ENCODE measurements at places on chromosomes 7 and 10.

DNA sequence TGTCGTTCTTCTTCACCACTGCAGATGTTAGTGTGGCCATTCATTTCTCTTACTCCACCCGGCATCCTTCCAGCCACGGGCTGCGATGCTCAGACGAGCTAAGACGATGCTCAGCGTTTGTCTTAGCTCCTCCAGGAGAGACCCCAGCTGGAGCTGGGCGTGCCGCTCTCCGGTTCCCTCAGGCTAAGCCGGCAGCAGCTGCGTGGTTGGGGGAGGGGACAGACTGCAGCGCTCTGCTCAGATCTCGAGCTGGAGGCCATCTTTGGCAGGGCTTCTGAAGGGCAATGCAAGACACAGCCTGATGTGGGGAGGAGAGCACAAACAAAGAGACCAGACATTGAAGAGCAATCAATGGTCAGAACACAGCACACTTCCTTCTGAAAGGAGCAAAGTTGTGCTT lies 4.8 kb downstream of the INA start:
- DNase-seq = peak; percentile 80

GRCh38 chr10:111081595-111081994 lies 4.8 kb downstream of the ADRA2A start:
- no peak for DNase-seq

DNA sequence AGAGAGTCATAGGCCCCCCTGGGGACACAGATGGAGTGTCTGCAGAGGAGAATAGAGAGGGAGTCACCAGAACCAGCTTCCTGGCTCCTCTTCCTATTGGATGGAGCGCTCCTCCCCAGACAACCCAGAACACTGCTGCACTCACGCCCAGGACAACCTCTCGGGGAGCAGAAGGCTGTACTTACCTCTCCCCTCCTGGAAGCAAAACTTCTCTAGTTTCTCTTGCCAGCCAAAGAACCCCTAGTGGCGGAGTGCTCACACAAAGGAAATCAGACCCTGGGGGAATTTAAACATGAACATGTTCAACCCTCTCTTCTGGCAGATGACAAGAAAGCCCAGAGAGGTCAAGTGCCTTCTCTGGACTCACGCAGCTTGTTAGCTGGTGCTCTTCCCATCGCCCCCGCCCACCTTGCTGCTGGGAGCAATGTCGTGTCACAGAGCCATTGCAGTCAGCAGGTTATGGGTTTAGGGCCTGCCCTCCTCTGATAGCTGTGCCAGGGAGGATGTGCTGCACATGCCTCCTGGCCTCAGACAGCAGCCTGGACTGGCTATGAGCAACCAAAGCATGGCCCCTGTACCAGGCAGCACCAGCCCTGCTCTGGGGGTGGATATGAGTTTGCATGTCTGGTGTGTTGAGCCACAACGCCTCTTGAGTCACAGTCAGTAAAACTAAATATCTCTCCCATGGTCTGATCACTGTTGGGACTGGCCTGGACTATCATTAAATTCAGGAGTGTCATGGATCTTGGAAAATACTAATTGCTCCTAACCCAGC lies 84.4 kb downstream of the SLIT1 start:
- DNase-seq = no peak

- no peak for DNase-seq
Observed at GRCh38 chr7:65978891-65979582, 3.0 kb downstream of the GUSB start.

DNA sequence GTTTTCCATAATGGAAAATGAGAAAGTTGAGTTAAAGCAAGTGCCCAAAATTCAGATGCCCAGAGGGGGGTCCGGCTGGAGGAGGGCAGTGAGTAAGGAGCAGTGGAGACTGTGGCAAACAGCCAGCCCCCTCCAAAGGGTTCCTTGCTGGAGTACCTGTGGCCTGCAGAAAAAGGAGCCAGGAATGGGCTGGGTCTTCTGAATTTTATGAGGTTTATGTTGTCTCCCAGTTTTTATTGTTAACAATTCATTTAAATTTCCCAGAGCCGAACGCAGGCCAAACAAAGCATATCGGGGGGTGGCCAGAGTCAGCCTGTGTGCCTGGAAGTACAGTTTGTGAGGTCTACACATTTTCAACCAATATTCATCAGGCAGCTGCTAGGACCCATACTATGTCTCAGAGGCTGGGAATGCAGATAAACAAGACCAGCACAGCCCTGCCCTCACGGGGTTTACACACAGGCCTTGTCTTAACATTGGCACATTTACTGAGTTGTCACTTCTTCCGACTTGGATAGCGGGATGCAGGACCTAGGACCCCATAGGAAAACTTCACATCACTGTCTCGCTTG lies 12.9 kb upstream of the CSGALNACT2 start:
- no peak for DNase-seq

DNA sequence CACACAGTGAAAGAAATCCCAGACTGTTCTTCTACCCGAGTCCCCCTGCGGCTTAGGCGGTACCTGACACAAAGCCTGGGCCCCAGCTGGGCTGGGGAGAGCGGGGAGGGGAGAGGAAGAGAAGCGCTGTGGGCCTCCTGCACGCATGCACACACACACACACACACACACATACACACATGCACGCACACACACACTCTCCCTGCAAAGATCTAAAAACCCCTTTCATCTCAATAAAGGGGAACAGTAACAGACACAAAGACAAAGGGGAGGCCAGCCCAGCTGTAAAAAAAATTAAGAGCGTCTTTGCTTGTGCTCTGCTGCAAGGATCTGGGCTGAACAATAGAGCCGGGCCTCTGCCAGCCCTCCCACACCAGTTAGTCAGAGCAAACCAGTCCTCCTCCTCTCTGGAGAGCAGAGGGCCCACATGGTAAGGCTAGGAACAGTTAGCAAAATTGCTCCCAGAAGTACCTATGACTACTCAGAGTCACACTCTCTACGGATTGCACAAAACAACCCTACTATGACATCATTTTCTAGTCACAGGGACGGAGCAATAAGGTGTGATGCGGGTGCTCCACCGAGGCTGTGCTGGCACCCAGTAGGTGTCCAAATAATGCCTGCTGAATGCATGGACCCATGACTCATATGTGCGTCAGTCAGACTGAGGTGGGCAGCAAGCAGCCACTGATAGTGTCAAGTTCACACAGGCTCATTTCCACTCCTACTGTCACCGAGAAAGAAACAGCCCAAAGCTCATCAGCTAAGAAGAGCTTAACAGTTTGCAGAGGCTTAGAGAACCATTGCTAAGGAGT lies 9.2 kb downstream of the ITPRIP start:
- peak; percentile 1 for DNase-seq

DNA sequence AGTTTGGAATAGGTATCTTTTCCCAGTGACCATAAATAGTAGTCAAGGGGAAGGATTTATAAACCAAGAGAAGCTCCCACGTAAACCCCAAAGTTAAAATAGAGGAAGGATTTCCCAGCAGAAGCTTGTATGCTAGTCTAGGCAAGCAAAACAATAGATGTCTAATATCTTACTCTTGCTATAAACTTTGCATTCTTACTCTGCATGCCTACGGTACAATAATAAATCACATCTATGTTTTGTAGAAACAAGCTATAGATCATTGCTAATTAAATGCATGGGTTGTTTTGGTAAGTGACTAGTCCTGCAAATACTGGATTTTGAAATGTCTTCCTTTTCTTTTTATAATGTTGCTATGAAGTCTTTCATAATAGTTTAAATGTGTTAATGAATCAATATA lies 585.5 kb downstream of the INHBA start:
- DNase-seq = no peak

GRCh38 chr10:25026463-25026862 lies 10.1 kb downstream of the THNSL1 start:
- DNase-seq = no peak

DNA sequence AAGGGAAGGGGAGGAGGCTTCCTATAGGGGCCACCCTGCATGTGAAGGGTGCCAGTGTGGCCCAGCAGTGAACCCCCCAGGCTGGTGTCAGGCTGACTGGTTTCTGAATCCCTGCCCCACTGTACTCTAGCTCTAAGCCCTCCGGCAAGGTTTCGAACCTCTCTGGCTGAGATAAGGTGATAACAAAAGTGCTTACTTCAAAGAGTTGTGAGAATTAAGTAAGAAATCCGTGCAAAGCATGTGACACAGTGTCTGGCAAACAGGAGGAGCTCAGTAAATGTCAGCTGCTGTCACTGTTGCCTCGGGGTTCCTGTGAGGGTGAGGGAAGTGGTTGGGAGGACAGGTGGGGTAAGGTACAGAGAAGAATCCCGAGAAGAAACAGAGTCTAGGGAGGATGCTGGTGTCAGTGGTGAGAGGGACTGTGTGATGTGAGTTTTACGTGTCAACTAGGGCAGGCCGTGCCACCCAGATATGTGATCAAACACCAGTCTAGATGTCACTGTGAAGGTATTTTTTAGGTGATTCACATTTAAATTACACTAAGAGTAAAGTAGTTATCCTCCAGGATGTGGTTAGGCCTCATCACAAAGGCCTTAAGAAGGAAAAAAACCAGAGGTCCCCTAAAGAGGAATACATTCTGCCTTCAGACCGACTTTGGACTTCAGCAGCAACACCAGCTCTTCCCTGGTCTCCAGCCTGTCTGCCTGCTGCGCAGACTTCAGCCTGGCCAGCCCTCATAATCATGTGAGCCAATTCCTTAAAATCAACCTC lies 64.4 kb downstream of the BPGM start:
- DNase-seq = no peak

GRCh38 chr7:39527296-39527695 lies 38.9 kb upstream of the YAE1 start:
- DNase-seq = no peak

DNA sequence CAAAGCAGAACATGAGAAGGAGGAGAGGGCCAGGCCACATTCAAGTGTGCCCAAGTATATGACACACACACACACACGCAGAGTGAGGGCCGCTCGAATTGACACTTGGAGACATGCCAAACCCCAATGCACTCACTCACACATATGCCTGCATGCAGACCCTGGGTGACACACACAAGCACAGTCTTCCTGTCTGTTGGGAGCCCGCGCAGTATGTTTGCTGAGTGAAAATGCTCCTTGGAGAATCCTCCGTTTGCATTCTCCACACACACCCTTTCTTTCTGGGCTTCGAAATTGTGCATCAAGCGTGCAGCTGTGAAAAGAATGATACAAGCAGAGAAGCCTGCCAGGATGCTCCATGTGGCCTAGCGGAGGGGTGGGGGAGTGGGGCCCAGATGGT lies 120.9 kb downstream of the PLXNA4 start:
- DNase-seq = no peak

GRCh38 chr10:77036993-77037734 lies 600.4 kb downstream of the KCNMA1 start:
- no peak for DNase-seq

DNA sequence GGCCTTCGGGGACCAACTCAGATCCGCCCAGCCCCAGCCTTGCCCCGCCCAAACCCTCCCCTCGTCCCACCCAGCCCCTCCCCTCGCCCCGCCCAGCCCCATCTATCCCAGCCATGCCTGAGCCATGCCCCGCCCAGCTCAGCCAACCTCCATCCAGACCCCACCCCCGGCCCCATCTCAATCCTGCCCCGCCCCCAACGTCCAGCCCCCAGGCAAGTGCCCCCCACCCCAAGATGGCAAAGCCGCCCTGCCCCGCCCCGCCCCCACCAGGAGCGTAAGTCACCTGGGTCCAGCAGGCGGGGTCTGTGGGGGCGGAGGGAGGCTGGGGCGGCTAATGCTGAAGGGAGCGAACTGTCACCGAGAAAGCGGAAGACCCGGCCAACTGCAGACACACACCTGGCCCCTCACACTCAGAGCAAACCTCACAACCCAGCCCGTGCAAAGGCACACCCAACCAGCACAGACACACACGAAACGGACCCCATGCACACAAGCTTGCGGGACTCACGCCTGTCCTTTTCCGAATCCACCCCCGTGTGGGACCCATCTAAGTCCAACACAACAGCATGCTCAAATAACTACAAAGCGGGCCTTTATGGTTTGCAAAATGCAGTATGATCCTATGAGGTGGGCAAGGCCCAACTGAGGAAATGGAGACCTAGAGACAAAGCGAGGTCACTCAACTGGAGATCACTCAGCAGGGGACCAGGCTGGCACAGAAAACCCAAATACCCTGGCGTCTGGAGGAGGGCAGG lies 11.5 kb upstream of the OGA start:
- DNase-seq = peak; percentile 37

DNA sequence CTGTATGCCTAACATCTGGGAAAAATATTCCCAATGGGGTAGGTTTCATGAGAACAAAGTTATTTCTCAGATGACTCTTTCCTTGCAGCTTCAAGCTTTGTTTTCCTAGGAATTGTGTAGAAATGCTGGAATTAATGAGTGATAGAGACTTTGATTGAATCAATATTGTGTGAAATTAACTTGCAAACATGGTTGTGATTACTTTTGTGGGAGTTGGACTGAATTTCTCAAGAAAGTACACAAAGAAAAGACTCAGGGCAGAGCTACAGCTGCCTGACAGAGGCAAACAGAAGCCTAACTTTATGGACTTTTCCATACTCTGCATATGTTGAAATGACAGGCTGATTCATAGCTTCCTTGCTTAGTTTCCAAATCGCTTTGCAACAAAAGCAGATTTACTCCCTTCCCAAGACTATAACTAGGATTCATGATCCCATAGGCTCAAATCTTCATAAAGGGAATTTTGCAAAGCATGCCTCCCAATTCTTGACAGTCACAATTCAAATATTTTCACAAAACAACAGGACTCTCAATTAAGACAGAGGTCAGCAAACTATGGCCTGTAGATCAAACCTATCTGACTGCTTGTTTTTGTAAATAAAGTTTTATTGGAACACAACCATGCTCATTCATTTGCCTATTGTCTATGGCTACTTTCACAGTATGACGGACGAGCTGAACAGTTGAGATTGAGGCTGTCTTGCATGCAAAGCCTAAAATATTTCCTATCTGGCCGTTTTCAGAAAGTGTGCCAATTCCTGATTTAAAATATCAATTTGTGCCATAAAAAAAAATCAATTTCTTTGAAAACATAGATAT lies 27.6 kb downstream of the NRP1 start:
- DNase-seq = no peak

GRCh38 chr7:107874605-107875446 lies 16.2 kb upstream of the DLD start:
- DNase-seq = peak; percentile 76

GRCh38 chr10:126930883-126931503 lies 25.8 kb downstream of the DOCK1 start:
- DNase-seq = no peak

GRCh38 chr10:58477122-58477521 lies 35.5 kb upstream of the BICC1 start:
- no peak for DNase-seq

DNA sequence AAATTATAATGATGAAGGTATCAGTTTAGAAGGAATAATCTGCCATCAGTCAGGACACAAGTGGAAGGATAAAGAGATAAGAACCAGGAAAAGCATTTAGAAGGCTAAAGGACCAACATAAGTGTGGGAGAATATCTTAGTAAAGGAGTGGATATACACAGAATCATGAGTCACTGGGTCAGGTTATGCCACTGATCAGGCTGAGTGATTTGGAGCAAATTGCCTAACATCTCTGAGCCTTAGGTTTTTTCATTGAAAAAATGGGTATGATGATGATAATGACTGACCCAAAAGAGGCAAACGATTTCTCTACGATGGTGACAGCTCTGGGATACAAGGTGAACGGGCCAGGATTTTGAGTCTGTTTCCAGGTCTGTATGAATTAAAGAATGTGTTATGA lies 2.8 kb upstream of the CUL1 start:
- DNase-seq = no peak

All from NCI-H526 (cell line).